ENCODE measurements at places on chromosomes 4 and X.
A peak's percentile ranks its signal among the peaks of the same experiment; 100 is the strongest.

DNA sequence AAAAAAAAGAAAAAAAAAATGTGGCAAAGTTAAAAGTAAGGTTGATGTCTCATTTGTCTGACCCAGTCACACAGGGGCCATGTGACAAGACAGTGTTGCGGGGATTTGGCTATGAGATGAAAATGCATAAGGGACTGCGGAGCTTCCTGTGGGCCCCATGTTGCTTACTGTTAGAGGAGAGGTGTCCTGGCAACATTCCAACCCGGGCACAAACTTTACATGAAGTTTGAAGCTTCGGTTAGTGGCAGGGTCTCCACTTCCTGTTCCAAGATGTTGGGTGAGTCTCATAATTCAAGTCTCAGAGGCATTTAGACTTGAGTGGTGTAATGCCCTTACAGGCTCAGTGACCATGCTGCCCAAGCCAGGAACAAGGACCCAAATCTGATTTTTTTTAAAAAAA is 111.3 kb downstream of the MAML3 start:
- DNase-seq = no peak

- DNase-seq = no peak
Observed at GRCh38 chr4:3796960-3797359, 30.8 kb downstream of the ADRA2C start.

- no peak for DNase-seq
Observed at GRCh38 chr4:164384416-164384815, 369.5 kb upstream of the SMIM31 start.

DNA sequence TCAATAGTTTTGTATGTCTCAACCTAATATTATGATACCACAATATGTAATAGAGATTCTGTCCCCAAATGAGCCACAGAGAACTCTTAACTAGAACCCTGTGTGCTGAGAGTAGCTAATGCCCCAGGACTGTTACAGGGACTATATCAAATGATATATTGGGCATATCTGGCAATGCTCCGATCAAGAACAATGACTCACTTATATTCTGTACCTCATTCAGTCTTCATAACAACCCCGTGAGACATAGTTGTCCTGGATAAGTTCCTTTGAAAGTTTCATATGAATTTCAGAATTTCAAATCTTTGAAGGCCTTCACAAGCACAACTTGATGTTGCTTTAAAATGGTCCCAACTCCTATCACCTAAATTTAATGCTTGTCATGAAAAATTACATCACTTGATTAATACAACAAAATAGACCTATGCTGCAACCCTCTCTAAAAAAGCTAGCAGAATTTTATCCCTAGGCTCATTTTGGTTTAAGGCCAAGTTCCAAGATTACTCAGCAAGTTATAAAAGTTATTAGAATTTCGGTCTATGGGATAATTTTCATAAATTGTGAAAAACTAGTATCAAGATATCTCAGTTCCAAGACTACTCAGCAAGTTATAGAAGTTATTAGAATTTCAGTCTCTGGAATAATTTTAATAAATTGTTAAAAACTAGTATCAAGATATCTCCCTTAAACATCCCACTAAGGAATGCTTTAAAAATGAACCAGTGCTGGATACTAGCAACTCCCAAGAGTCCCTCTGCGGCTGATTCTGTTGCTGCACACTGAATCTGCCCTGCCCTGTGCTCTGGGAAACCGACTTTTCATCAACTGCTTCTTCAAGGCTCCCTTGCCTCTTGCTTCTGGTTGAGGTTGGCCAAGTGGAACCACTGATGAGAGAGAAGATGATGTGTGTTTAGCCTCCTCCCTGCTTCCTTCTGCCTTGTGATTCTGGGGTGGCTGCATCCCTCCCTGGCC is 6.0 kb upstream of the ANXA3 start:
- no peak for DNase-seq

DNA sequence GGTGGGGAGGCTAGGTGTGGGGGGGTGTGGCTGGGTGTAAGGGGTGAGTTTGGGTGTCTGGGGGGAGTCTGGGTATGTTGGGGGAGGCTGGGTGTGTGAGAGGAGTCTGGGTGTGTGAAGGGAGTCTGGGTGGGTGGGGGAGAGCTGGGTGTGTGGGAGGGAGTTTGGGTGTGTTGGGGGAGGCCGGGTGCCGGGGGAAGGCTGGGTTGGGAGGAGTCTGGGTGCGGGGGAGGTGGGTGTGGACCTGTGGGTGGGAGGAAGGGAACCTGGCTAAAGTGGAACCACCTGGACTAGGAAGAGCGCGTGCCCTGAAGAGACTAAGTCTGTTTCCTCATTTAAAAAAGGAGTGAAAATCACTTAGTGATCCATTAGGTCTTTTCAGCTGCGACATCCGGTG is 18.3 kb downstream of the SPON2 start:
- no peak for DNase-seq

DNA sequence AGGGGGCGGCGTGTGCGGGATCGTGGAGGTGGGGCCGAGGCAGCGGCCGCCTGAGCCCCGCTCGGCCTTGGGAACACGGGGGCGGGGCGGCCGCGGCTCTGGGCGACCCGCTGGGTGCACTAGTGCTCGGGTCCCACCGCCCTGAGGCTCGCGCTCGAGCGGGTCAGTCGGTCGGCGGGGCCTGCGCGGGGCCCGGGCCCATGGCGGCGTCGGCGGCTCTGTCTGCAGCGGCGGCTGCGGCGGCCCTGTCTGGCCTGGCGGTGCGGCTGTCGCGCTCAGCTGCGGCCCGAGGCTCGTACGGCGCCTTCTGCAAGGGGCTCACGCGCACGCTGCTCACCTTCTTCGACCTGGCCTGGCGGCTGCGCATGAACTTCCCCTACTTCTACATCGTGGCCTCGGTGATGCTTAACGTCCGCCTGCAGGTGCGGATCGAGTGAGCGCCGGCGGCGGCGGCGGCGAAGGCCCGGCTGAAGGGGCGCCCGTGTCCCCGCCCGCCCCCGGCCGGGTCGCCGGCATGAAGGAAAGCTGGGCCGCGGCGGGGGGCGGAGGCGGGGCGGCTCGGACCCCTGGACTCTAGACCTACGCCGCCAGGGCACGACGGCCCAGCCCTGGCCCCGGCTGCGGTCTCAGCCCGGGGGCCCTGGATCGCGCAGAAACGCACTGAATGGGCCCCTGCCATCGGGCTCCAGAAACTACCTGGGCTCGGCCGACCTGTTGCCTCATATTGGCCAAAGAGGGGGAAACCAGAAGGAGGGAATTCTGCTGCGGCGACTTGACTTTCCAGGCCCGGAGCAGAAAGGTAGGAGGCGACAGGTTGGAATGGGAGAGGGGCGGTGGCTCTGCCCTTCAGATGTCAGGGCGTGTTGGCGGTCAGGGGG is at the start of gene SMIM10L2A:
TSS of gene SMIM10L2A (plus strand) at position 13 of the 878 bp plus-strand sequence. CDS start at position 201, 188 bp downstream.
- peak; percentile 13 for DNase-seq

DNA sequence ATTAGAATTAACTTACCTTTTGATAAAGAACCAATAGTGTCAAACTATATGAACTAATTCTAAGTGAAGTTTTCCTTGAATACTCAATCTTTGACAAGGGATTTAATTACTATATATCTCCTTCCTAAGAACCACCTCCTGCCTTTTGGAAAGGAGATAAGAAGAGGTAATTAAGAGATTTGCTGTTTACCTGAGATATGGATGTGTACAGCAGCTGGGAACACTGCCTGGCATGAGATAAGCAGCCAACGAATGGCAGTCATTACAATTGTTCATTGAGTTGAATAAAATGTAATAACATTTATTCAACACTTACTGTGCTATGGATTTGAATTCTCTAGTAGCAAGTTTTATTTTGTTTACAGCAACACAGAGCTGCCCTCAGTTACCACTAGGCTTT is 407.1 kb downstream of the SPOCK3 start:
- DNase-seq = no peak

GRCh38 chr4:86892636-86892960 is 376 bp upstream of the C4orf36 start:
- DNase-seq = no peak

- peak; percentile 31 for DNase-seq
Observed at GRCh38 chrX:32281853-32282252, 929.5 kb downstream of the DMD start.

- DNase-seq = peak; percentile 69
Observed at GRCh38 chr4:173398779-173399415, at the start of gene SCRG1. TSS of gene SCRG1 (minus strand) at chr4:173399116. CDS start at chr4:173391414, 7,702 bp downstream.

DNA sequence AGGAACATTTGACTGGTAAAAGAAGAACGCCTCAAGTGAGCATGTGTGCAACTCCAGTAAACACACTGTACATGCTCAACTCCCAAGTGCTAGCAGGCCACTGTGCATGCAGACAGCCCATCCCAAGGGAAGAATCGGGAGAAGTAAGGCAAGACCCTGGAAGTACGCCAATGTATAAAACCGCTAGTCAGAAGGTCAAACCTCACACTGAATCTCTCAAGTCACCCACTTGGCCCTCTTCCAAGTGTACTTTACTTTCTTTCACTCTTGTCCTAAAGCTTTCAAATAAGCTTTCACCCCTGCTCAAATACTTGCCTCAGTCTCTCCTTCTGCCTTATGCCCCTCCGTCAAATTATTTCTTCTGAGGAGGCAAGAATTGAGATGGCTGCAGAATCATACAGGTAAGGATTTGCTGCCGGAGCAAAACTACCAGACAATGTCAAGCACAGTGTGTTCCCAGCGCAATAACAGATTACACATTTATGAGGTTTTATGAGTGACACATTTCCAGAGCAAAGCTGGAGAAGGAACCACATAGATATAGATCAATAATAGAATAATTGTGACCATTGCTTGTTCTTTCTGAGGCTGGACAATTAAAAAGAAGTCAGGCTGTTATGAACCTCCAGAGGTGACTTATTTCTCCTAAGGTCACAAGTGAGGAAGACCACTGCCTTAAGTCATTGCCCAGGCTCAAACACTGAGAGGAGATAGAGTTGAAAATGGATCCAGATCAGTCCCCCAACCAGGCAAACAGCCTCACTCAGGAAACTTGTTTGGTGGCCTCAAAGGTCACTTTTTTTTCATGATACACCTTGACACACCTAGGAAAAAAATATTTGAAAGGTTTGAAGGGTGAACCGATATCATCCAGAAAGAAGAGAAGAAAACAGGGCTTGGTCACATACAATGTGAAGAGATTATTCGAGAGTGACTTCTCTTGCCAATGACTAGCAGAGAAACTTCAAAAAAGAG is 26.3 kb downstream of the CXCL1 start:
- DNase-seq = no peak

DNA sequence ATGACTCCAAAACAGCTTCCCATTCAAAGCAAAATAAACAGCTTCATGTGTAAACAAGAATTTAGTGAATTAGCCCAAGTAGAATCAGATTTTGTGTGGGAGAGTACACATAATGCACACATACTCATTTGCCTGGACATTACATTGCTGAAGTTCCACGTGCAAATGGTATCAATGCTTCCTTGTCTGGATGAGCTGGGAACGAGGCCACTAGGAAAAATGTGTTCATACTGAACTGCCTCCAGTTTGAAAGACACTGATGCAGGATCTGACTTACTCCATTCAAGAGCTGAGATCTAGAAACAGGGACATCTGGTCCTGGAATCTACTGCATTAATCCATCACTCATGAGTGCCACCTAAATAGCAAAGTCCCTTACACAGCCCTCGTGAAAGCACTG is 228.0 kb downstream of the APBB2 start:
- DNase-seq = peak; percentile 57

GRCh38 chr4:10619220-10619619 is 65.3 kb downstream of the CLNK start:
- DNase-seq = peak; percentile 60

GRCh38 chr4:70449220-70449619 is 22.8 kb upstream of the MUC7 start:
- no peak for DNase-seq

DNA sequence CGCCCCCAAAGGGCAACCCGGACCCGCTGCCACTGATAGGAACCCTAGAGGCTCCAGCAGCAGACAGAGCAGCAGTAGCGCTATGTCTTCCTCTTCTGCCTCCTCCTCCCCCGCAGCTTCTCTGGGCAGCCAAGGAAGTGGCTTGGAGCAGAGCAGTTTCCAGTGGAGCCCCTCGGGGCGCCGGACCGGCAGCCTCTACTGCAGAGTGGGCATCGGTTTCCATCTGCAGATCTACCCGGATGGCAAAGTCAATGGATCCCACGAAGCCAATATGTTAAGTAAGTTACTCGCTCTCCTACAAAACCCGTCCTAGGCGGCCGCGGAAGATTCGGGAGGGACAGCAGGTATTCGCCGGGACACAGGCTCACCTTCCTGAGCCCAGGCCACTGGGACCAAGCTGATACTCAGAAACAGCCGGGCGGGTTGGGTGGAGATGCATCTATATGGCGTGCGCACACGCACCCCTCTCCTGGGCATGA is 477 bp downstream of the FGF5 start:
- DNase-seq = peak; percentile 62

GRCh38 chr4:25919676-25920075 is 5.7 kb downstream of the SMIM20 start:
- DNase-seq = no peak

DNA sequence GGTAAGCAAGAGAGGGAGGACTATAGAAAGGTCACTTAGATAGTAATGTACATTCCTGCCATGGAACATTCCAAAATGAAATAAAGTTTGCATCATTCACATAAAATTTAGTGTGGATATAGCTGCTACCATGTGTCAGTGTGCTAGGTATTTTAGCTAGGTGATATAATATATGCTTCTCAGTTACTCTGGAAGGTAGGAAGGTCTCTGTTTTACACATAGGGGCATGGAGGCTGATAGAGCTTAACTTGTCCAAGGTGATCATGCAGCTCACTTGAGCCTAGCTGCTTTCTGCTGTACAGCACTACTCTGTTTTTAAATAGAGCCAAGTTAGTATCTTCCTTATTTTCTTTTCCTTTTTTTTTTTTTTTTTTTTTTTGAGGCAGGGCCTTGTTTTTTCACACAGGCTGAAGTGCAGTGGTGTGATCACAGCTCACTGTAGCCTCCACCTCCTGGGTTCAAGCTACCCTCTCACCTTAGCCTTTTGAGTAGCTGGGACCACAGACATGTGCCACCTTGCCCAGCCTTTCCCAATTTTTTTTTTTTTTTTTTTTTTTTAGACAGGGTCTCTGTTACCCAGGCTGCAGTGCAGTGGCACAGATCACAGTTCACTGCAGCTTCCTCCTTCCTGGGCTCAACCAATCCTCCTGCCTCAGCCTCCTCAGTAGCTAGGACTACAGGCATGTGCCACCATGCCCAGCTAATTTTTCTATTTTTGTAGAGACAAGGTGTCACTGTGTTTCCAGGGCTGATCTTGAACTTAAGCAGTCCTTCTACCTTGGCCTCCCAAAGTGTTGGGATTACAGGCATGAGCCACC is 10.4 kb downstream of the AFF1 start:
- no peak for DNase-seq

- no peak for DNase-seq
Observed at GRCh38 chr4:150206265-150206664, 128.0 kb downstream of the DCLK2 start.

GRCh38 chr4:89836031-89836745 is 773 bp downstream of the SNCA start:
- peak; percentile 55 for DNase-seq

Data from brain (organoid and tissue), 16 donors.